ENCODE measurements at places on chromosomes 16 and 17.

- DNase-seq: no peak
Measured at GRCh38 chr17:49431743-49432142, 17.1 kb upstream of the PHB1 start.

GRCh38 chr17:2847381-2848333 is 51.4 kb downstream of the RAP1GAP2 start:
- no peak for DNase-seq

GRCh38 chr16:878072-878784 is 77.7 kb upstream of the GNG13 start:
- peak; percentile 18 for DNase-seq

GRCh38 chr17:37744961-37745800 is at the start of gene HNF1B:
Gene HNF1B (minus strand): TSS chr17:37745059. CDS start chr17:37744884, 175 bp downstream.
- no peak for DNase-seq

DNA sequence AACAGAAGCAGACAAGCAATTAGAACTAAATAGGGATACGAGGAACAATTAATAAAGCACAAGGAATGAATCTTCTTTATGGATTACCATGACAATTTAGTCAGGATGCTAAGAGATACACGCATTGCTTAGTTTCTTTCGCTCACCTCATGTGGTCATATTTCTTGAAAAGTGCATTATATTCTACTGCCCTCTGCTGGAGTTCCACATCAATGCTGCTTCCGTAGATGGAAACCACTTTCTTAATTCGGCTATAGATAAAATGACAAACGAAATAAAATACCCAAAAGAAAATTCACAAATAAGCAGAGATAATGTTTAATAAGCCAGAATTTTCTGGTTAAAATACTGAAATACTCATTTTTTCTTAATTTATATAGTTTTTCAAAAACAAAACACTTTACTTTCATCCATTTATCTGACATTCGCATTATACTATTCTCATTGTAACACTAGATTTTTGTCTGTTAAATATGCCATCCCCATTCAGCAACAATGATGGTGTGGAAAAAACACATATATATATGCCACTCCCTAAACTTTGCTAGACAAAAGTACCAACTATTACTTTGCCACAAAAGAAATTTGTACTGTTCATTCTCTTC is 22.0 kb upstream of the PHLPP2 start:
- no peak for DNase-seq

DNA sequence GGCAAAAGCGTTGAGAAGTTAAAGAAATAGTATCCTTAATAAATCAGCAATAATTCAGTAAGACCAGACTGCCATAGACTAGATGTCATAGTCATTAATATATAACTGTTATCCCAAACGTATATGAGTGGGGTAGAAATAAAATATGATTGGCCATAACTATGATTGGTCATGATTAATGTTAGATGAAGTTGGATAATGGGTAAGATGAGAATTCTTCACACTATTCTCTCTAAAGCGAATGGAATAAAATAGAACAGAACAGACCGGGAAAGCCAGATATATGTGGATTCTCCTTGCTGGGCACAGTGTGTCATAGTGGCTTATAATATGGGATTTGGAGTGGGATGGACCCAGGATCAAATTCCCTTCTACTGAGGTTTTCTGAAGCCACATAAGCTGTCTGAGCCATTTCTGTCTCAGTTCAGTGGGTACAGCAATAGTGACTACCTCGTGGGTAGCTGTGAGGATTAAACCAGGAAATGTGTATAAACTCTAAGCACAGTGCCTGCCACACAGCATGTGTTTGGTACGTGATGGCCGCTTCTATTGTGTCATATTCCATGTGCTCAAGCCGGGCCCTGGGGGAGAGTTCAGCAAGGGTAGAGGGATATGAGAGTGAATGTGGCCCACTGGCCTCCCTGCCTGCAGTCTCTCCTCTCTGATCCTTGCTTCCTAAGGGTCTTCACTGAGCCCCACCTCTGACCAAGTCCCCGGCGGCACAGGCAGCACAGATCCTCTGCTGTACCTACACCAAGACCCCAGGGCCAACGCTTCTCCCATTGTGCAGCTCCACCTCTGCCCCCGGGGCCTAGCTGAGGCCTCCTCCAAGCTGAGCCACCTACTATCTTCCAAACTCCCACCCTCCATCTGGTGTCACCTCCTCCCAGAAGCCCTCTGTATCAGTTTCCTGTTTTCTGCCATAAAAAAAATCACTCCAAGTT is 3.7 kb downstream of the CETP start:
- DNase-seq: no peak

DNA sequence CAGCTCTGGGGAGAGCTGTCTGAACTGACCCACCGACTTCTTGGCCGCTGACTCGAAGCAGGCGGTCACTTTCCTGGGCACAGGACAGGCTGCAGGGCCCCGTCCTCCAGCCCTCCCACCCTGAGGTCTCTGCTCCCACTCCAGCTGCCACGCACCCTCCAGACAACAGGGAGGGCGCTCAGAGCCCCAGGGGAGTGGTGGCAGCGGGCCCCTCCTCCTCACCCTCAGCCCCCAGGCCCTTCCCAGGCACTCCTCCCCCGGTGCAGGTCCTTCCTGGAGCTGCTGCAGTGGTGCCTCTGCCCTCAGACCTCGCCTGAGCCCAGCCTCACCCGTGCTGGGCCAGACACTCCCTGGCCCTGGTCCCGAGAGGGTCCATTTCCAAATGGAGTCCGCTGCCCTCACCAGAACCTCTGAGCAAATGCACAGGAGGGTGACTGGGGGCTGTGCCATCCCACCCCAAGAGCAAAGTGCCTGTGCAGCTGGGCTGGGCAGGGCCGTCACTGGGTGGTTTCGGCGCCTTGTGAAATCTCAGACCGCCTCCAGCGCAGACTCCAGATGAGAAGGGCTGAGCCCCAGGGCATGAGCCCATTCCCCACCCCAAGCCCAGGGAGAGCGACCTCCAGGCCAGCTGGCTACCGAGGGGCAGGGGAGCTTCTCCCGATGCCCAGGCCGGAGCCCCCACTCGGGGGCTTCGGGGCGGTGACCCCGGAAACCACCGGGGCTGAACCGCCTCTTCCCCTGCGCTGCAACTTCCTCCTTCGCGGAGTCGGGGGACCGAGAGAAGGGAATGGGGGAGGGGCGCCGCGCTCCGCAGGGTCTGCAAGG is 717 bp downstream of the CYBA start:
- DNase-seq: no peak

Measured in stimulated activated CD8-positive, alpha-beta memory T cell treated with anti-CD3 and anti-CD28 coated beads, Interleukin-15, amount 100 ng/mL, for 48 hours (primary cell).